H9 (cell line): ENCODE measurements at places on chromosomes 2 and 18.

DNA sequence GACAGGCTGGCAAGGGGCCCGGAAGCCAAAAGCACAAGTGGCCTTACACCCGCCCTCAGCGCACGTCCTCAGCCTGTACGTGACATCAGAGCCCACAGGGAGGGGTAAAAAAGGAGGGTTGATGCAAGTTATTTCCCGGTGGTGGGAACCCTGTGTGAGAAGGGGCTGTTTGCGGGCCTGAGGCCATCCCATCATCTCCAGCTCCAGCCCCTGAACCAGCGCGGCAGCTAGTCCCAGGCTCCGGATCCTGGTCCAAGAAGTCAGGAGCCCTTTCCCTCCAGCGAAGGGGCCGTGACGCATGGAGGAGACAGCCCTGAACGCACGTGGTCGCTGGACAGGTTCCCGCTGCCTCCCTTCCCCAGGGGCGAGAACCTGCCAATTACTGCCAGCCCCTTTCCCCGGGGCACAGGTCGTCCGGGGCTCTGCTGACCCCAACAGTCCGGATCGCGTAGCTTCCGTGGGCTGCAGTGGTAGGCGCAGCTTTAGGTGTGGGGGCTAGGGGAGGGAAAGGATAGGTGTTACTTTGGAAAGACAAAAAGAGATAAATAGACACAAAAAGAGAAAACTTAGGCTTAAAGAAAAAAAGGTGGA lies 1.3 kb upstream of the LRP2 start:
- peak; percentile 49 for DNase-seq

DNA sequence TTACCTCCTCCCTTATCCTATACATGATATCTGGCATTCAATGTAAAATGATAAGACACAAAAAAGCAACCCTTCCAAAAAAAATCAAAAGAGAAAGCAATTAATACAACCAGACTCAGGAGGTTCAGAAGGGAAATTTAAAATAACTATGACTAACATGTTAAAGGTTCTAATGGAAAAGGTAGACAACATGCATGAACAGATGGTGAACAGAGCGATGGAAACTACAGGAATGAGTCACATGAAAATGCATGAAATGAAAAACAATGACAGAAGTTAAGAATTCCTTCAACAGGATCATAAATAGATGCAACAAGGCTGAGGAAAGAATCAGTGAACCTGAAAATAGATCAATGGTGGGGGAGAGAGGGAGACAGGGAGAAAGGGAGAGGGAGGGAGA lies 26.1 kb upstream of the ERCC3 start:
- no peak for DNase-seq

DNA sequence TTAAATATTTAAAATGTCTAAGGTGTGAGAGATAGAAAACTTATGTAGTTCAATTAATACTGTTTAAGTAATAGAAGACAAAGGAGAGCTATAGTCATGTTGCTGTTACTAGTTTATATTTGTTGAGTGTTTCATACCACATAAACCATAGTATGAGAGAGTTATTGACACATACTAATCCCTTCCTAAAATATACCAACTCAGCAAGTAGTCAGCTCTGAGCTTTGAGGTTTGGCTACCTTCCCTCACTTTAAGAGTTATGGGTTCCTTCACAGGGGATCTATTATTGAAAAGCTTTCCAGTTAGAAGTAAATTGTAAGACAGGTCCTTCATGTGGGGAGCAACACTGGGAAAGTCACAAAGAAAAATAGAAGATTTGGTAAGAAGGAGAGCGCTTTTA lies 701.6 kb upstream of the ZEB2 start:
- DNase-seq = no peak

- no peak for DNase-seq
Measured at GRCh38 chr2:204743393-204743960, 198.2 kb downstream of the PARD3B start.

- DNase-seq = no peak
Measured at GRCh38 chr2:19021721-19022120, 336.7 kb downstream of the OSR1 start.

- no peak for DNase-seq
Measured at GRCh38 chr18:6811816-6812215, 82.3 kb downstream of the ARHGAP28 start.

- no peak for DNase-seq
Measured at GRCh38 chr2:70902579-70902978, 33.1 kb upstream of the ATP6V1B1 start.

- peak; percentile 80 for DNase-seq
Measured at GRCh38 chr2:26469092-26469710, 8.7 kb downstream of the OTOF start.

GRCh38 chr2:66962716-66963115 lies 434.4 kb upstream of the ETAA1 start:
- DNase-seq = no peak

DNA sequence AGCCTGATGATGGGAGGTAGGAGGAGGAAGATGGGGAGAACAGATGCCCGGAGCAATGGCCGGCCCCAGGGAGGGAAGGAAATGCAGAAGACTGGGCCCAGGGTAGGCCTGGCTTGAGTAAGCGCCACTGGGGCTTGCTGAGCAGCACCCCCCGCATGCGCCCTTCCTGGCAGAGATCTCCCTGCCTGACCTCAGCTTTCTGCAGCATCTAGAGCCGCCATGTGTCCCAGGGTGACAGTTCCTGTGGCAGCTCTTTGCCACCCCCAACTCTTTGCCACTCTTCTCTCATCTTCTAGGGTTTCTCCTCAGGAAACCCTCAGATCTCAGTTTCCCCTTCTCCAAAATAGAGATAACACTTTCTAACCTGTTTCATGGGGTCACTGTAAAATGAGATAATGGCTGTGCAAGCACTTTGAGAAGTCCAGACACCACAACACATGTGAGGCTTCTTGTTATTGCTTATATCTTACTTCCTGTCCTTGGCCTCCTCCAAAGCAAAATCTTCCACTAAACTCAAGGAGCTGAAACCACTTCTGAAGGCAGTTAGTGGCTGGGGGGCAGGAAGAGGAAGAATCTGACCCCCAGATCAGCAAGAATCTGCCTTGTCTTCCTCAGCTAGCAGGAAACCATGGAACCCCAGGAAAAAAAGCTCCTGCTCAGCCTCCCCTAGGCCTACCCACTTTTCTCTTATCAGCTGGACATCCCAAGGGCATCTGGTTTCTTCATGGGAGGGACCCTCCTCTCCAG lies 64.9 kb downstream of the EPAS1 start:
- no peak for DNase-seq

DNA sequence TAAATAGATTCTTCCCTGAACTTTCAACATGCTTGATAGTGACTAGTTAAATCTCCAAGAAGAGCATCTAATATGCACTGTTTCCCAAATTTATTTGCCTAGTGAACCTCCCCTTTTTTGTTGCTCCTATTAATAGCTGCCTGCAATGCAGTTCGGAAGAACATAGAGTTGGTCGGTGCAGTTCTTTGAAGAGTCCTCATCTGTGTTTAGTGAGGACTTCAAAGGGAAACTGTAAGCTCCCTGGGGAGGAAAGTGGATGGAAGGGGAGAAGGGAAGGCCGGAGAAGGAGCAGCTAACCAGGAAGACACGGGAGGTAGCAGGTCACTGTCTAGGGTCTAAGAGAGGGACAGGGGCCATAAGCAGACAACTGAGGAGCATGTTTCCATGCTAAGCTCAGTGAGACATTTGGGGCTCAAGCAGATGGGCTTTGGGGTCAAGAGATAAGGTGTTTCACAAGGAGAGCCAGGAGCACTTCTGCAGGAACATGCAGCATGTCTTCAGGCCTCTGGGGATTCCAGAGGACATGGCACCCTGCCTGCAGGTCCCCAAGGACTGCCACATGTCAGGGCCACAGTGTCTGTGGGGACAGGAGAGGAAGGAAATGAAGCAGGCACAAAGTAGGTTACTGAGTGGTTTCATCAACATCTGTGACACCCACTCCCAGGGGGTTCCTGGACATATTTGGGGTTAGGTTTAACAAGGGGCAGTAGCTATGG lies 48.7 kb upstream of the ANXA4 start:
- no peak for DNase-seq

DNA sequence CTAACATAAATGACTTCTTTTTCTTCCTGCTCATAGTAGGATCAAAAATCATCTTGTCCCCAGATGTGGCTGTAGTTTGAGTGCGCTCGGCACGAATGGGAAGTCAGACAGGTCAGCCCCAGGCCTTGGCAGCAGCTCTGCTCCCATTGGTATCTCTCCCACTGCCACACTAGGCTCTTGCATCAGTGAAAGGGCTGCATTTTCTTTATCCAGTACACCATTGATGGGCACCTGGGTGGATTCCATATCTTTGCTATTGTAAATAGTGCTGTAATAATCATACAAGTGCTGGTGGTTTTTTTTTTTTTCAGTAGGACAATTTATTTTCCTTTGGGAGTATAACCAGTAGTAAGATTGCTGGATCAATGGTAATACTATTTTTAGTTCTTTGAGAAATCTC lies 865.5 kb downstream of the CCDC85A start:
- no peak for DNase-seq

GRCh38 chr18:55786651-55787272 lies 198.8 kb upstream of the TCF4 start:
- no peak for DNase-seq

- DNase-seq = no peak
Measured at GRCh38 chr18:78580835-78581339, 398.7 kb upstream of the SALL3 start.

DNA sequence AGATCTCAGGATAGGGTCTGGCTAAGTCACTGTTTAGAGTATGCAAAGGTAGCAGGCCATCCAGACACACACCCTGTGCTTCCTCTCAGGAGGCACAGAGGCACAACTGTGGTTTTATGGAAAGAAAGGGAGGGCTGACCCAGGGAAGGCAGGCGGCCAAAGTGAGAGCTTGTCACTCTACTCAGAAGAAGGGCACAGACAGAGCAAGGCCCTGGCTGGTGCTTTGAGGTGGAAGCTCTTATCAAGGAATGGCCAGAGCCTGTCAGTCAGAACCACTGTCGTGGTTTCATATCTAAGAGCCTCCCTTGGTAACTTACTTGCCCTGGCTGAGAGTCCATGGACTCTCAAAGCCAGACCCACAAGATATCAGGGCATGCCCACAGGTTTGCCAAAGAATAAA lies 40.7 kb downstream of the SLC9A2 start:
- no peak for DNase-seq

DNA sequence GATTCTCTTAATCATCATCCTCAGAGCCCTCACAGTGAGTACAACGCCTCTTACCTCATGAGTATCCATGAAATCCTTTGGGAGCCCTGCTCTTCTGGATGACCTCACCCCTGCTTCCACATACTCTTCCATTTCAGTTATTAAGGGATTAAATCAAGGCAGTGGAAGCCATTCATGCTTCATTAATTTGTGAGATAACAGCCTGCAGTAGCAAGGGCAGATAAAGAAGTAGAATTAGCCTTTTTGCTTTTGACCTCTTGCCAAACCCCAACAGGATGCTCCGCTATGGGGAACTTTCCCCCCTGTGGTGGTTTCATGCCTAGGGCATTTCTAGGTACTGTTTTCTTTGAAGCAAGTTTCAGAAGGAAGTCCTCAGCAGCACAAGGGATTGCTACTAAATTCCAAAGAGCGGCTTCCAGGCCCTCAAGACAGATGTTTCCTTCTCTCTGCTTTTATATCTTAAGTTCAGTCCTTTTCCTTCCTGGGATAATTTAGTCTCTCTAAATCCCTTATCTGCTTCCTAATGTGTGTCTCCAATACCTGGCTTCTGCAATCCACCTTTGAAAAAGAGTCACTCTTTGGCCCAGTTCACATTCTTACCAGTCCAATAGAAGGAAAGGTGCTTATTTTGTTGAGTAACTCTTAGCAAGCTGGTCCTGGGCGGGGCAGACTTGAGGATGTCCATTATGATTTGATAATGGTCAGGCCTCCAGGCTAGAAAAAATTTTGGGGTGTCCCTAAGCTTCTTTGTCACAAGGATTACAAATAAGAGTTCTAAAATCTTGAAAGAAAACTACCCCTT lies 76.9 kb downstream of the MYO1B start:
- DNase-seq = peak; percentile 81

DNA sequence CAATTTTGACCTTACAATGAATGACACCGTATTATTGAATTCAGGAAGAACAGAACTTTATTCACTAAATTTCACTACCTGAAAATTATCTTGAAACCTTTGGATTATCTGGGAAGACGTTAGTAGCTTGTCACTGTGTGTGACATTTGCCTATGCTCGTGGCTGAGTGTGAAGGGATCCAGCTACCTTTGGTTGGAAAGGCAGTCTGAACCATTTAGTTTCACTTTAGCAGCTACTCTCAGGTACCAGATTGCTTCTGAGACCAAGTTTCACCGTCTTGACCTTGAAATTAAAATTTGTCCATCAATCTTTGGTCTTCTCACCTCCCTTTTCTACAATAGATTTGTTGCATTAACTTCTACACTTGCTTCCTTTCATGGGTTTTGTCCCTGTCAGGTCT lies 637.5 kb downstream of the MBD2 start:
- DNase-seq = no peak

DNA sequence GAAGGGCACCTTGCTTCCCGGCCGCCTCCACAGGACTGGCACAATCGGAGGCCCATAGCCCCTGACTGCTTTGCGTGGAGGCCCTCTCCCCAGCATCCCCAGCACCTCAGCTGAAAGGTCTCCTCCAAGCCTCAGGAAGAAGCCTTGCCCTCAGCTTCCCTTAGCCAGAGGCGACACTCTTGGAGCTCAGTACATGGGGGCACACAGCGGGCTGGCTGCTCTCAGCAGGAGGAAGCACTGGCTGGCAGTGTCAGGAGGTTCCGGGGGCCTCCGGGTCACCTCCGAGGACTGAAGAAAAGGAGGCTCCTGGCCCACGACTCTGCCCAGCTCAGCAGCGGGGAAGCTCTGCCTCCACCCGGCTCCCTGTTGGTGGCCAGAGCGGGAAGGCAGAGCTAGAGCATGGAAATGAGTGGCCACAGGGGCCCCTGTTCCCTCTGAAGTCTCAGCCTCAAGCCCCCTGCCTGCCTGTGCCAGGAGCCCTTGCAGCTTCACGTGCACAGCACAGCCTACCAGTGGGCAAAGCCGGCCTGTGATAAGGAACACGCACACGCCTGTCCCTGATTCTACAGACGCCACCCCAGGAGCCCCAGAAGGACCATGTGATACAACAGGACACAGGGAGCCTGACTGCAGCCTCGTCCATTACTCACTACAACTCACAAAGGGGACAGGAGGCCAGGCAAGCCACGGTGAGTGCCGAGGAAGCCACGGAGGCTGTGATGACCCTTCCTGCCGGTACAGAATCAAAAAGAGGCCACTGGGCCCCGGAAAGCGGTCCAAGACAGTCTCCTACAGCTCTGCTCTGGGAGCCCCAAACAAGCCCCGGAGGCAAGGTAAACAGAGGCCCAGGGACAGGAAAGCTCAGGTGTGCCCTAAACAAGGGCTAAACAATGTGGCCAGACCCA lies 15.5 kb downstream of the HDAC4 start:
- DNase-seq = no peak

DNA sequence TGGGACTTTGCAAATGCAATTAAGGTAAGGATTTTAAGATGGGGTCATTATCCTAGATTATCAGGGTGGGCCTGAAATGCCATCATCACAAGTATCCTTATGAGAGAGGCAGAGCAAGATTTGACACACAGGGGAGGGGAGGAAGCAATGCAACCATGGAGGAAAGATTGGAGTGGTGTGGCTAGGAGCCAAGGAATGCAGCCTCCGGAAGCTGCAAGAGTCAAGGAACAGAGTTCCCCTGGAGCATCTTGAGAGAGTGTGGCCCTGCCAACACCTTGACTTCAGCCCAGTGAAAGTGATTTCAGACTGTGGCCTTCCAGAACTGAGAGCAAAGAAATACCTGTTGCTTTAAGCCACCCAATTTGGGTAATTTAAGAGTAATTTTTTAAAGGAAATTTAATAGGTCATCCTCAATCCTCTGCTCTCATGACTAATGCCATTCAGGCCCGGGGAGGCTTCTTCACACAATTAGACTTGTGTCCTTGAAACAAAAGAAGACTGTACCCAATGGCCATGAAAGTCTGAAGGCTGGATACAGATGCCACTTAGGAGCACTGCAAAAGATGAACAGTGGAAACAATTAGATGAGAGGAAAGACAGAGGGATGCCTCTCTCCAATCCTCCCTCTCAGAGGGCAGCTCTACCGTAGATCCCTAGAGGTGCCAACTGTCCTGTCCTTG lies 250.3 kb upstream of the ID2 start:
- DNase-seq = no peak
